ENCODE measurements at places on chromosomes 1 and 21.

GRCh38 chr21:45827881-45828579 is 153.5 kb upstream of the COL6A1 start:
- DNase-seq = no peak

DNA sequence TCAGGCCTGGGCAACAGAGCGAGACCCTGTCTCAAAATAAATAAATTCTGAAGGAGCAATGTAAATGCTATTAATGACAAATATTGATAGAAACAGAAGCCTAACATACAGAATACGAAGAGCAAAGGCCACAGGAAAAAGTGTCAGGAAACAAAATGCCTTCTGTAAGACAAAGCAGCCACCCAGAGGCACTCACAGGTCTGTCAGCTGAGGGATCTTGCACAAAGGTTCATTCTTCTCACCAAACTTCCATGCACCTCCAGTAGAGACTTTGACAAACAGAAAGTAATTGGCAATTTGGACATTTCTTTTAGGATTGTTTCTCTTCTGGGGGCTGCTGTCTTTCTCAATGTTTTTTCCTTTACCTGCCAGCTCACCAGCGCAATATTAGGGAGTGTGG is 1.2 kb upstream of the ALDH9A1 start:
- DNase-seq = no peak

GRCh38 chr1:103120981-103121380 is 12.7 kb upstream of the COL11A1 start:
- DNase-seq = no peak

GRCh38 chr1:233523047-233523446 is 90.9 kb upstream of the KCNK1 start:
- no peak for DNase-seq

DNA sequence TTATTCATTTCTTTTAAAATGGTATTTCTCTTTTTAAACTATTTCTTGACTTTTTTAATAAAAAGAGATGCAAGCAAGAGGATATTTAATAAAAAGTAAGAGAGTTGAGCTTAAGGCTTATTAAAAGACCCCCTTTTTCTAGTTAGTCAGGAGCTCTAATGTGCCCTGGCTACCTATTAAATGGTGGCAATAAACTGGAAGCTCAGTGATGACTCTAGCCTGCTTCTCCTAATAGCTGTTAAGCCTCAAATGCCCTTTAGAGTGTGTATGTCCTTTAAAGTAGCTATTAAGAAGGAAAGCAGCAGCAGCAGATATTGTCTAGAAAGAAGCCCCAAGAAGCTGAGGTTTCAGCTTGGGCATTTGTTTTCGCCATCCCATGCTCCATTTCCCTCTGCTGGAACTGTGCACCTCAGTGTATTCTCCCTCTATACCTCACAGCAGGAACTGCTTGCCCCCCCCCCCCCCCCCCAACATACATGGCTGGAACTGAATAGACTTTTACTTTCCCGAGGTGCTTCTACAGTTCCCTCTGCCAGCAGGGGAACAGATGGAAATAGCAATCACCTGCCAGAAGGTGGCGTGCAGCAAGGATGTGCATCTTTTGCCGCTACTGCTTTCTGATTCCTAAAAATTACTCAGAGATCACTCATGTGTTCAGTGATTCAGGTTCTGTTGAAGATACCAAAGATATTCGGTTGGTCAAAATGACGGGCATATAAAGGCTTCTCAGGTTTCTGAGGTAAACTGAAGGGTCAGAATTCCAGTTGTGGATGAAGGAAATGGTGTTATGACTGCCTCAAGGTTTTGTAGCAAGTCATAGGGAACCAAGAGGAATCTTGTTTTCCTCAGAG is 2.5 kb downstream of the RGS4 start:
- DNase-seq = peak; percentile 74

DNA sequence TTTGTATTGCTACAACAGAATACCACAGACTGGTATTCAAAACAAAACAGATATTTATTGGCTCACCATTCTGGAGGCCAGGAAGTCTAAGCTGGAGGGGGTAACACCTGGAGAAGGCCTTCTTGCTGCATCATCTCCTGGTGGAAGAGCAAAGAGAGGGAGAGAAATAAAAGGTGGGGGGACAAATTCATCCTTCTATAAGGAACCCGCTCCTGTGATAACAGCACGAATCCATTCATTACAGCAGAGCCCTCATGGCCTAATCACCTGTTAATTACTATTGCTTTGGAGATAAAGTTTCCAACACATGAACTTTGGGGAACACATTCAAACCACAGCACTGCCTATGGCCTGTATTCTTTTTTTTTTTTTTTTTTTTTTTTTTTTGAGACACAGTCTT is 5.4 kb downstream of the S100A2 start:
- no peak for DNase-seq

- peak; percentile 34 for DNase-seq
Observed at GRCh38 chr1:150820730-150821512, 12.9 kb upstream of the CTSK start.

DNA sequence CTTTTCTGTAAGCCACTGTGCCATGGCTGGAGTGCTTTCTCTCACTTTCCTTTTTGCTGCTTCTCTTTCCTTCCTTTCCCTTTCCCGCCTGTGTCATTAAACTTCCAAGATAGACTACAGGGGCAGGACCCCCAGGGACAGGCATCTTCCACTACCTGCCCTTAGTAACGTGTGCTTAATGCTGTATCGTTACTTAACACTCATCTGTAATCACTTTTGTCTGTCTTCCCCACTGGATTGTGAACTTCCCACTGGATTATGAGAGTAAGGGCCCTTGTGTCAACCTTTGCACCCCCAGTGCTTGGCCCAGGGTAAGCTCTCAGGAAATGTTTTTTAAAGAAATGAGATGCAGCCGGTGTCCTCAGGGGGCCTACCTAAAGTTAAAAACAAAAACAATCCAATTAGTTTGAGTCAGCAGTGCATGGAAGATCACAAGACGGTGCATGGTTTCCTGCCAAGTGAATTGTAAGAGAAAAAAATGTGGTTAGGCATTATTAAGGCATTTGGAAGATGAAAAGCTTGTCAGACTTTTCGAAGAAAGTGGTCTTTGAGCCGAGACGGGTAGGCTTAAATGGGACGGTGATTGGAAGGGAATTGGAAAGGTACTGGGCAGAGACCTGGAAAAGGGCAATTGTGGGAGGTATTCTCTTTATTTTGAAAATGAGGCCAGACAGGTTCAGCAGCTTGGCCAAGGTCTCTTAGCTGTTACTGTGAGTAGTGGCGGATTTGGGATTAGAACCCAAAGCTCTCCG is 958 bp downstream of the LYPLAL1 start:
- DNase-seq = peak; percentile 41

GRCh38 chr1:234302354-234302962 is 70.8 kb upstream of the COA6 start:
- DNase-seq = no peak

DNA sequence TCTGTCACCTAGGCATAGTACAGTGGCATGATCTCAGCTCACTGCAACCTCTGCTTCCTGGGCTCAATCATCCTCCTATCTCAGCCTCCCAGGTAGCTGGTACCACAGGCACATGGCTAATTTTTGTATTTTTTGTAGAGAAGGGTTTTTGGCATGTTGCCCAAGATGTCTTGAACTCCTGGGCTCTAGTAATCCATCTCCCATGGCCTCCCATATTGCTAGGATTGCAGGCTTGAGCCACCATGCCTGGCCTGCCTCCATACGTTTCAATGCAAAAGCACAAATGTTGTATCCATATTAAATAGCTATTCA is 17.6 kb upstream of the GBP3 start:
- no peak for DNase-seq

GRCh38 chr1:202164271-202165037 is 4.1 kb upstream of the PTPN7 start:
- DNase-seq = no peak

GRCh38 chr1:156921053-156921529 is 659 bp downstream of the LRRC71 start:
- DNase-seq = no peak

DNA sequence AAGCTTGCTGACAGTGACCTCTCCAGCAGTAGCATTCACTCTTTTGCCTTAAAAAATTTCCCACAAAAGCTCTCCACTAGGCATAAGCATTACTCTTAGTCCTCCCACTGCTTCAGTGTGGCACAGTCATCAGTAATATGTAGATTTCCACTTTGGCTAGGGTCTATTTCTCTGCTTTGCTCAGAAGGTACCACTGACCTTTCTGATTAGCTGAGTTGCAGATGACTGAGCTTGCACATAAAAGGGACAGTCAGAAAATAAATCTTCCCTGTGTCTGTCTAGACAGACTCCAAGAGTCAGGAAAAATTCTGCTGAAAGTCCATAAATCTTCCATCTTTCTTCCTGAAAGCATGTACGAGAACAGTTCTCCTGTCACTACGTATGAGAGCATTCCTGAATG is 56.6 kb upstream of the APP start:
- DNase-seq = no peak

- peak; percentile 43 for DNase-seq
Observed at GRCh38 chr1:115293899-115294298, 44.1 kb downstream of the NGF start.

GRCh38 chr1:58528518-58528917 is 18.0 kb downstream of the OMA1 start:
- peak; percentile 45 for DNase-seq

- DNase-seq = no peak
Observed at GRCh38 chr1:40386359-40386723, 12.8 kb downstream of the SMAP2 start.

- DNase-seq = no peak
Observed at GRCh38 chr1:71687376-71687775, 595.0 kb downstream of the NEGR1 start.

- DNase-seq = no peak
Observed at GRCh38 chr1:185843297-185843869, 109.2 kb downstream of the HMCN1 start.

- no peak for DNase-seq
Observed at GRCh38 chr1:160570840-160571239, 8.5 kb downstream of the CD84 start.

DNA sequence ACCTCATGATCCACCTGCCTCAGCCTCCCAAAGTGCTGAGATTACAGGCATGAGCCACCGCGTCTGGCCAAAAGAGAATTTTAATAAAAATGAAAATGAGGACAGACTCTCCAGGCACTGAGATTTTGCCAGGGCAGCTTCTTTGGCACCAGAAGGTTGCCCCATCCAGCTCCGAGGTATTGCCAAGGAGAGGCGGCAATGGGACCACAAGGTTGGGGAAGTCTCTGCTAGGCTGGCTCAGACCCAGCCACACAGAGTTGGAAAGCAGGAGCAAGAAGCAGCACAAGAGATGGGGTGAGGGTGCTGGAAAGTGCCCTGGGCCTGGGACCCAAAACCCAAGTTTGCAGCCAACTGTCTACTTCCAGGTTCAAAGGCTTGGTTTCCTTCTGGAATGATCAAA is 200.9 kb downstream of the HHIPL2 start:
- DNase-seq = no peak
